ENCODE measurements at places on chromosomes 5 and 9. TPM values are rescaled to one million over a fixed set of nuclear protein-coding genes. Genes with fewer than 3 reads are reported as not detected.
A peak's percentile ranks its signal among the peaks of the same experiment; 100 is the strongest.

DNA sequence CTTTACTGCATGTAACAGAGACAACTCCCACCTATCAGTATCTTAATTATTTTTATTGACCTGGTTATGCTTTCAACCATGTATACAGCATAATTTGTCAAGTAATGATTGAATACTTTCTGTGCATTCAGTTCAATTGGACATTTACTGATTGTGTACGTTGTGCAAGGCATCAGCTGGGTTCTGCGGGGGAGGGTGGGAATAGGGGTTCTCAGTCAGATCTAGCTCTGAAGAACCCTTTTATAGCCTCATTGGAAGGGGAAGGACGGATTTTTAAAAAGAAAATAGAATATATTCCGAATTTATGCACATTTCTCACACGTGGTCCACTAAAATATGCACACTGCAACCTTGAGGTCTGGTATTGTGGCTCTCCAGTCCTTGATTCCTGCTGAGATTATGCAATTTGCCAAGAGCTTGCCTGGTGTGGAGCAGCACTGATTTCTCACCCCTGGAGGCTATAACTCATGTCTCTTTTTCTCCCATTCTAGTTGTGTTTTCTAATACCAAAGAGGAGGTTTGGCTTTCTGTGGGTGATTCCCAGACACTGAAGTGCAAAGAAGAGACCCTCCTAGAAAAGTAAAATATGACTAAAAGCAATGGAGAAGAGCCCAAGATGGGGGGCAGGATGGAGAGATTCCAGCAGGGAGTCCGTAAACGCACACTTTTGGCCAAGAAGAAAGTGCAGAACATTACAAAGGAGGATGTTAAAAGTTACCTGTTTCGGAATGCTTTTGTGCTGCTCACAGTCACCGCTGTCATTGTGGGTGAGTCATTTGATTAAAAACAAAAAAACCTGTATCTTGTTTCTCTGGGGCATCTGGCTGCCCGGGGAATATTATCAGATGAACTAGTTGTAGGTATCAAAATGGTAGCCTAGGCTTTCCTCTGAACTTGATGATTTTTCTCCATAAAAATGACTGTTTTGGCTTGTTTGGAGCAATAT, 1.7 kb downstream of the SLC1A3 start:
- no peak for DNase-seq
- H3K27me3 ChIP-seq: no peaks in the 10 kb centered on the region
- peaks cover 18% of the 10 kb centered on the region for H3K4me1 ChIP-seq
- H3K4me3 ChIP-seq: peak overlapping the region; percentile 65
- H3K36me3 ChIP-seq: no peaks in the 10 kb centered on the region

- H3K27ac ChIP-seq: no peak overlapping the region
- peaks cover 10% of the 10 kb centered on the region for H3K4me1 ChIP-seq
- H3K36me3 ChIP-seq: no peaks in the 10 kb centered on the region
- DNase-seq: no peak
Observed at GRCh38 chr5:150172145-150172544, 5.6 kb downstream of the CDX1 start.

DNA sequence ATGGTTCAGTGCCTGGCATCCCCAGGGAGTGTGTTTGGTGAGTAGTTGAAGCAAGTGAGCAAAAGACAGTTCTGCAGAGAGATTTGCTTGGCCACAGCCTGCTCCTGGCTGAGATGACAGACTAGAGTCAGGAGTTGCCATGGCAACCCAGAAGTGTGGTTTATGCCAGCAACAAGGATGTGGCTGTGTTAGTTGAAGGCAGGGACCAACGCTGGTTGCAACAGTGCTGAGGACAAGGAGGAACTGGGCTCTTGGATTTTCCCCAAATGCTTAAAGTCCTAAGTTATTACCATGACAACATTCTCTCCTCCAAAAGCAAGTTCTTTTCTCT, 2.7 kb downstream of the NXNL2 start:
- peaks cover 19% of the 10 kb centered on the region for H3K4me1 ChIP-seq
- H3K4me3 ChIP-seq: no peak overlapping the region
- DNase-seq: peak; percentile 32
- no peaks in the 10 kb centered on the region for H3K36me3 ChIP-seq
- H3K27ac ChIP-seq: no peak overlapping the region

The PCDHGB1 gene
- 5.7 TPM for total RNA-seq

DNA sequence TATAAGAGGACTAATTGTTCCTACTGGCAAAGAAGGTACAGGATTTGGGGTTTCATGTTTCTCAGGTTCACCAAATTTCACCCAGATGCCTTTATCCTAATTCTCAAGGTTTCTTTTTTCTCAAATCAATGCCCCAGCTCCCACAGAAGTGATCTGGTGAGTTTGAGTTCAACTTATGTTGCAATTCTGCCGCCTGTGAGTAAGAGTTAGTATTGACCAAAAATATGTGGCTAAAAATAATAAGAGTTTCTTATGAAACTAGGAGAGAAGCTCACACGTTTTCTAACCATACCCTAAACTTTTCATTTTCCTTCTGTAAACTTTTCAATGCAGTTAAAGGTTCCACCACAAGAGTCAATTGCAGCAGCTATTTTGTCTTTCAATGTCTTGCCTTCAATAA, 15.1 kb downstream of the SLCO6A1 start:
- H3K27me3 ChIP-seq: no peaks in the 10 kb centered on the region
- H3K4me3 ChIP-seq: no peak overlapping the region
- no peaks in the 10 kb centered on the region for H3K36me3 ChIP-seq
- no peak for DNase-seq

DNA sequence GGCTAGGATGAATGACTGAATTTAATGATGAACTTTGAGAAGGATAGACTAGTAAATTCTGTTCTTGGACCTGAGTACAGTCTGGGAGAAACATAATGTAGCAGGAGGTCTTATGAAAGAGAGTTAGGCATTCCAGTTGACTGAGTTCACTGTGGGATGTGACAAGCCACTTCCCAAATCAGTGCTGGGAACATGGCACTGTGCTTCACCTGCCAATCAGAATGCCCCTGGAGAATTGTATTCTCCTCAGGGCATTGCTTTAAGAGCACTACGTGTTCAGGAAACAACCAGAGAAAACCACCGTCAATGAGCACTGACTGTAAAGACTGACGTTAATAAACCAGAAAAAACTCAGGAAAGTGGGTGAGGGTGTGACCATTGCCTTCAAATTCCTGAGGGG, 1.2 kb downstream of the CCDC107 start:
- peaks cover 47% of the 10 kb centered on the region for H3K4me1 ChIP-seq
- peak overlapping the region; percentile 99 for H3K27ac ChIP-seq
- H3K36me3 ChIP-seq: peaks cover 12% of the 10 kb centered on the region
- peak overlapping the region; percentile 98 for H3K4me3 ChIP-seq

GRCh38 chr5:74903165-74903787, 37.1 kb upstream of the FAM169A start:
- no peaks in the 10 kb centered on the region for H3K4me1 ChIP-seq
- H3K27ac ChIP-seq: no peak overlapping the region
- H3K36me3 ChIP-seq: no peaks in the 10 kb centered on the region

DNA sequence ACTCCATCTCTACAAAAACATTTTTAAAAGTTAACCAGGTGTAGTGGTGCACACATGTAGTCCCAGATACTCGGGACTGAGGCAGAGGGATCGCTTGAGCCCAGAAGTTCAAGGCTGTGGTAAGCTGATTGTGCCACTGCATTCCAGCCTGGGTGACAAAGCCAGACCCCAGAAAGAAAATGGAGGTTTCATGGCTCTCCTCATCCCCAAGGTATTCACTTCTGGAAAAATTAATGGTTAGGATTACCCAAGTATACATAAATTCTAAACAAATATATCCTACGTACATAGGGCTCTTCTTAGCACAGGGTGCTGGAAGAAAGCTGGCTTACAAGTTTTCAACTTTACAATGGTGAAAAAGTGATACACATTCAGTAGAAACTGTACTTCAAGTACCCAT, 18.6 kb upstream of the RECK start:
- peaks cover 7% of the 10 kb centered on the region for H3K4me1 ChIP-seq
- no peak overlapping the region for H3K27ac ChIP-seq
- no peaks in the 10 kb centered on the region for H3K36me3 ChIP-seq
- H3K27me3 ChIP-seq: no peaks in the 10 kb centered on the region

The PCDHA10 gene
- 0.05 TPM for total RNA-seq

DNA sequence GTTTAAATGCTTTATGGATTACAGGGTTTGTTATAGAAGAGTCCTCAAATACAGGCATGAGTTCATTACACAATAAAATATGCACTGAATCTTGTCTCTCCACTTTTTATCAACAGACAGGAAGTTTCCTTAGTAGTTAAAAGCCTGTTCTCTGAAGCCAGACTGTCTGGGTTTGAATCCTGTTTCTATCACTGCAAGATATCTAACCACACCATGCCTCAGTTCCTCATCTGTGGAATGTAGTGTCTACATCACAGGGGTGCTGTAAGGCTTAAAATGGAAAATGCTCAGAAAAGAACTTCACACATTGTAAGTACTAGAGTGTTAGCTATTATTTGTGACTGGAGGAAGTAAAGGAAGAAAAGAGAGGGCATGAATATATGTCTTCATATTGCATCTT, 9.3 kb downstream of the LIX1 start:
- no peak for DNase-seq
- H3K36me3 ChIP-seq: no peaks in the 10 kb centered on the region
- no peak overlapping the region for H3K4me3 ChIP-seq
- H3K27me3 ChIP-seq: no peaks in the 10 kb centered on the region
- no peaks in the 10 kb centered on the region for H3K4me1 ChIP-seq
- H3K27ac ChIP-seq: no peak overlapping the region

The STXBP1 gene
- total RNA-seq: 36.9 TPM

- no peaks in the 10 kb centered on the region for H3K36me3 ChIP-seq
- no peak overlapping the region for H3K27ac ChIP-seq
- H3K4me1 ChIP-seq: no peaks in the 10 kb centered on the region
- H3K27me3 ChIP-seq: peaks cover 11% of the 10 kb centered on the region
Observed at GRCh38 chr5:160547061-160547460, 125.4 kb downstream of the PTTG1 start.

The PCDHB4 gene
- total RNA-seq: 0.80 TPM

DNA sequence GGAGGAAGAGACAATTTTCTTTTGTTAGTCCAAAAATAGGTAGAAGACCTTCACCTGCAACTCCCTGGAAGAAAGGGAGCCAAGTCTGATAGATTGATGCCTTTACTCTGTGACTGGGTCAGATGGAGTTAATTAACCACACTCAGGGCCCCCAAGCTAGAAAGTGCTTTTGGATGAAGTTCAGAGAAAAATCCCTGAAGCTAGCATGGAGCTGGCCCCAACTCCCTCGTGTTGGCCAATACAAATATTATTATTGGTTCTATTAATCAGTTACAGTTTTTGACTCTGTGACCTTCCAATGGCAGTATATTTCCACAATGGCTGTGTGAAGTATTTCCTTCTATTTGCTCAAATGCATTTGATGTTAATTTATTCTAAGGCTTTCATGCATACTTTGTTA, 1753.5 kb downstream of the EFNA5 start:
- H3K27ac ChIP-seq: no peak overlapping the region
- H3K4me1 ChIP-seq: no peaks in the 10 kb centered on the region
- H3K36me3 ChIP-seq: no peaks in the 10 kb centered on the region
- no peaks in the 10 kb centered on the region for H3K27me3 ChIP-seq
- DNase-seq: no peak

DNA sequence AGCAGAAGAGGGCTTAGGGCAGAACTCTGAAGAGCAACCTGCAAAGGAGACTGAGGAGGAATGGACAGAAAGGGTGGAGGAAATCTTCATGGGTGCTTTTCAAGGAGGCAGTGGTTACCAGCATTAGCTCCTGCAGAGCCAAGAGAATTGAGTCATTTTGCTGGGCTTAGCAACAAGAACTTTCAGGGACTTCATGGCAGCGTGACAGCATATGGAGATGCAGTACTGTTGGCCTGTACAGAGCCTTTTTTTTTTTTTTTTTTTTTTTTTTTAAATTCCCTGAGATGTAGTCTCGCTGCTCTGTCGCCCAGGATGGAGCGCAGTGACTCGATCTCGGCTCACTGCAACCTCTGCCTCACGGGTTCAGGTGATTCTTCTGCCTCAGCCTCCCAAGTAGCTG, 296.0 kb upstream of the DMRT1 start:
- peaks cover 58% of the 10 kb centered on the region for H3K4me1 ChIP-seq
- peak; percentile 42 for DNase-seq
- H3K36me3 ChIP-seq: no peaks in the 10 kb centered on the region
- H3K27ac ChIP-seq: peak overlapping the region; percentile 86
- H3K4me3 ChIP-seq: no peak overlapping the region

DNA sequence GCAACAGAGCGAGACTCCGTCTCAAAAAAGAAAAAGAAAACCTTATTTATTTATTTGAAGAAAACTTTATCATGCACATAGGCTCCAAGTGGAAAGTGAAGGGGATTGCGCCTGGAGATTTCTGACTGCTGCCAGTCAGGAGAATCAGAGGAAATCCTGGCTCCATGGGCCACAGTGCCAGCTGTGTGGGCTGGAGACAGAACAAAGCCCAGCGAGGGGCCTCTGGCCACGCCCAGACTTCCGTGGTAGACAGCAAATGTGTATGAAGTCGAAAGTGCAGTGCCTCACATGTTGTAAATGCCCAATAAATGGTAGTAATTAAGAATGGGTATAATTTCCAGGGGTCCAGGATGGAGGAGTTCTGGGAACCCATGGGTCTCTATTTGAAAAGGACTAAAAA, 75.8 kb upstream of the WWC1 start:
- no peaks in the 10 kb centered on the region for H3K27me3 ChIP-seq
- H3K4me1 ChIP-seq: peaks cover 37% of the 10 kb centered on the region
- no peak overlapping the region for H3K4me3 ChIP-seq

DNA sequence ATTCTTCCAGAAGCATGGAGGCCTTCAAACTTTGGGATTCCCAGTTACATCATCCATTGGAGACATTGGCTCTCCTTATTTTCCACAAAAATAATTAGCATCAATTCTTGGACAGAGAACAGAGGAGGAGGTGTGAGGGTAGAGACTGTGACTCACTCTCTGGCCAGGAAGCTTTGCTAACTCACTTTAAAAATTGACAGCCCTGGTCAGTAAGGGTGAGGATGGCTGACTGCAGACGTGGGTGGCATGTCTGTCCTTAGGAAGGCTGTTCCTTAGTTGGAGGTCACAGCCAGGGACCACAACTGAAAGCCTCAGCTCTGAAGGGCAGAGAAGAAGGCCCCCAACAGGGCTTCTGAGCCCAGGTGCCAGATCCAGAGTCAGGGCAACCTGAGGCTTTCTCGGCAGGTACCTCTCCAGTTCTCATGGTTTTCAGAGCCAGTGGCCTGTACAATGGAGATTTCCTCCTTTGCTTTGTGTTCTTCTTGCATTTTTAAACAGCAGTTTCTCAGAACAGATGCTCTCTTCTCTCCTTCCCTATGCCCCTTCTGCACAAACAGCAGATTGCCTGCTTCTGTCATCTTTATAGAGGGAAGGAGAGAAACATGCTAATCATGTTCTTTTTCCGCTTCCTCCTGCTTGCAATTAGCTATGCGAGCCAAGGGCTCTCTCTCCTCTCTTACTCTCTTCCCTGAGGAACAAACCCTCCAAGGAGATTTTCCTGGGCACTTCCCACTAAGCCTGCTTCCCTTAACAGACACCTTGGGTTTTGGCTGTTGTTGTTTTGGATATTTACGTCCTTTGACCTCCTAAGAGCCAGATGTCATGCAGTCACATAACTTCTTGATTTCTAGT, 92.5 kb upstream of the ZNF366 start:
- no peaks in the 10 kb centered on the region for H3K36me3 ChIP-seq
- H3K4me3 ChIP-seq: no peak overlapping the region
- H3K27ac ChIP-seq: peak overlapping the region; percentile 29
- H3K4me1 ChIP-seq: peaks cover 25% of the 10 kb centered on the region
- no peak for DNase-seq
- H3K27me3 ChIP-seq: no peaks in the 10 kb centered on the region

All from left ventricle myocardium inferior (tissue), 1 donor.